Activated CD4-positive, alpha-beta T cell treated with anti-CD3 and anti-CD28 coated beads for 24 hours (primary cell): ENCODE measurements at places on chromosomes 2 and 18.

GRCh38 chr2:190722061-190722759 lies 73.3 kb downstream of the NAB1 start:
- DNase-seq: no peak

GRCh38 chr2:206635015-206635414 lies 7.3 kb upstream of the FAM237A start:
- DNase-seq: no peak

DNA sequence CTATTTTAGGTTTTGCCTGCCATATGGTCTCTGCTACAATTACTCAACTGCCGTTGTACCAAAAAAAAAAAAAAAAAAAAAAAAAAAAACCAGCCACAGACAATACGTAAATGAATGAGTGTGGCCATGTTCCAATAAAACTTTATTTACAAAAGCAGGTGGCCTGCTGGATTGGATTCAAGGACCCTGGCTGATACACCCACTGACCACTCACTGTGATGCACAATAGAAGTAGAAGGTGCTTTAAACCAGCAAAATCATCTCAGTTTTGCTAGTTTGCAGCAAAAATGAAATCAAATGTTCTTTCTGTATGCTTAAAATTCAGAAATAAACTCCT lies 137.4 kb downstream of the AKAIN1 start:
- no peak for DNase-seq

DNA sequence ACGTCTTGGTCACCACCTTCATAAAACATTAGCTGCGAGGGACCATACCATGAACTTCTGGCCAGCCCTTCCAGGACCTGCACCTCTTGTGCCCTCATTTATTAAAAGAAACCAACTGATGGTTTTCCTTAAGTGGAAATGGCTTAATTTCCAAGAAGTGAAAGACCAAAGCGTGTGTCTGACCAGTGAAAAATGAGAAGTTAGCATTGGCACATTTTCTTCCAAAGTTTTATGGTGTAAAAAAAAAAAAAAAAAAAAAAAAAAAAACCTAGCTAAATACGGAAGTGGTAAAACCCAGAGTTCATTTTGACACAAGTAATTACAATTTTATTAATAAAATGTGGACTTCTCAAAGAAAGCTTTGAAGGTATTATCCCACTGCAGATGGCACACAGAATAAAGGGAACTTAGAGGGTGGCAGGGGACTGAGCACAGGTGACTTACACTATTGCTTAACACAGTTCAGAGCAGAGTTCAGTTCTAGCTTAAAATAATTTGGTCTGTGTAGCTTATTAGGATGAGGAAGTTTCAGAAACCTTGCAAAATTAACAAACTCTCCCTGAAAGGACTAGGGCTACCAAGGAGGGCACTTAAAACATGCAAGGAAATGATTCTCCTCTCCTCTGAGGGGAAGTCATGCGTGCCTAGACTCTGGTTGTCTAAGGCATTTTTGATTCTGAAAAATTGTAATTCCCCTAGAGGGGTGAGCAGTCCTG lies 42.2 kb upstream of the EPG5 start:
- DNase-seq: no peak

GRCh38 chr2:3610881-3611505 lies 16.1 kb downstream of the COLEC11 start:
- DNase-seq: no peak

- DNase-seq: no peak
These were observed 94.4 kb downstream of the MGAT5 start for GRCh38 chr2:134348239-134348638.

DNA sequence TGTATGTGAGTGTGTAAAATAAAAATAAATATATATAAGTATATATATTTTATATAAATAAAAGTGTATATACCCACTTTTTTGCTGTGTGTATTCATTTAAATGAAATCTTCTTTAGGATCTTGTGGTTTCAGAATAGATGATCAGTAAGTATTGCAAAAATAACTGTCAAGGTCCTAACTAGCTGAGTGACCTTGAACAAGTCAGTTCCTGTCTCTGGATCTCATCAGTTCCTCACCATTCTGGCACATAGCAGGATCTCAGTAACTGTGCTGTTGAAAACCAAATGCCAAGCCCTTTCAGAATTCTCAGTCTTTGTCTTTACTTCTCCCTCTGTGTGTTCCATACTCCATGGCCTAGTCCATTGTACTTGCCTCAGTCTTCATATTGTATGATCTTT lies 115.3 kb upstream of the CXCR4 start:
- no peak for DNase-seq

GRCh38 chr2:235621736-235622135 lies 127.9 kb downstream of the AGAP1 start:
- no peak for DNase-seq

DNA sequence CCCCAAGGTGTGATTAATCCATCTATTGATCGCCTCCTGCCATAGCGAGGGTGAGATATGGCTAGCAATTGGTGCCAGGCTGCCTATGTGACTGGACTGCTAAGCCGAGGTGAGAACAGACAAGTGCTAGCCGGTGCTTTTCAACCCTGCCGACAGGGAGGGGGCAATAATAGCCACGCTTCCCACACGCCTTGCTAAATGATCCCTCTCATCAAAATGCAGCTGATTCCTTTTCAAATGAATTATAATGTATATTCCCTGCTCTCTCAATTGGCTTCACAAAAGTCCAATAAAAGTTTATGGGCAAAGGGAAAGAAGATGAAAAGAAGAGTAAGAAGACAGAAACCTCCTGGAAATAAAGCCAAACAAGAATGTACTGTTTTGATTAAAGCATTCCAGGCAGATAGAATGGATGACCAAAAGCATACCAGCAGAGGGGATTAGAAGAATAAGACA lies 235.6 kb downstream of the ICOS start:
- no peak for DNase-seq

DNA sequence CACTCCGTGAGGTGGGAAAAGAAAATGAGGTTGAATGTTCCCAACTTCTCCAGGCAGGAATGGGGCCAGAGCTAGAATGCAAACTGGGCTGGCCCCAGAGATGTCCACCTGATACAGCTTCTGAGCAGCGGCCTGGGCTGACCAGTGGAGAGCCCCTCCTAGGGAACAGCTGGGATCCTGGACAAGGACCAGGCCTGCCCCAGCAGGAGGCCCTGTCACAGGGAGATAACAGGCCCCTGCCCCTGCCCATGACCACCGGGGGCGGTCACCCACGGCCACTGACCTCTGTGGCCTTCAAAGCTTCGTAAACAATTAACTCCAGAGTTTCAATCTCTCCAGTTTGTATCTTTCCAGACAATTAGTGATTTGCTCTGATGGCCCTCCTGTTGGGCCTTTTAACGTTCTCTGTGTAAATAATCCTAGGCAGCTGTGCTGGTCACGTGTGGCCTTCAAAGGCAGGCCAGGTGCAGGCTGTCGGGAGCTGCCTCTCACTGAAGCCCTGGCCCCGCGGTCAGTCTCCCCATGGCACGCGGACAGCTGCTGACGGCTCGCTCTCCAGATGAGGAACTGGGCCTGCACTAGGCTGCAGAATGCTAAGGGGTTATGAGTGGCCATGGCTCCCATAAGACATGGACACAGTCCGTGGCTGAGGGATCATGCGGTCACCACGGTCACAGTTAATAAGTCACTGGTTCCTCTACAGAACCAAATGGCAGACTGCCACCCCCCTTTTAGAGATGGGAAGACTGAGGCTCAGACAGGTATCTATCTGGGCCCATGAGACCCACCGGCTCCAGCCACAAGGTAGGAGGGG lies 9.2 kb downstream of the HS6ST1 start:
- no peak for DNase-seq

- DNase-seq: no peak
These were observed 9.8 kb upstream of the CLIP4 start for GRCh38 chr2:29105375-29105774.

DNA sequence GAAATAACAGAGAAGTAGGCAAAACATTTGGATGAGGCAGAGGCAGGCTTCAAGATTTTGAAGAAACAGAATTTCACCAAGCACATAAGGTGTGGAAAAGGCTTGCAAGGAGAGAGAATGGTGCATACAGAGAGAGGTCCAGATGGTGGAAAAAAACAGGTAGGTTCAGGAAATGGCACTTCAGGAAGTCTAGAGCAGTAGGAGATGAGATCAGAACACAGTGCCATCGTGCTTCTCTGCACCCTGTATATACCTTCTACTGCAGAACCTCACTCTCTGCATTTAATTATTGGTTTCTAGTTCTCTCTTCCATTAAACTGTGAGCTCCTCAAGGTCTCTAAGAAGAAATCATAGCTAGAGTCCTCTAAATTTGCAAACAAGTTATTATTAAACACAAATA lies 2.4 kb downstream of the PAIP2B start:
- DNase-seq: no peak

- DNase-seq: no peak
These were observed 5.4 kb upstream of the IL1RL2 start for GRCh38 chr2:102181376-102181775.

DNA sequence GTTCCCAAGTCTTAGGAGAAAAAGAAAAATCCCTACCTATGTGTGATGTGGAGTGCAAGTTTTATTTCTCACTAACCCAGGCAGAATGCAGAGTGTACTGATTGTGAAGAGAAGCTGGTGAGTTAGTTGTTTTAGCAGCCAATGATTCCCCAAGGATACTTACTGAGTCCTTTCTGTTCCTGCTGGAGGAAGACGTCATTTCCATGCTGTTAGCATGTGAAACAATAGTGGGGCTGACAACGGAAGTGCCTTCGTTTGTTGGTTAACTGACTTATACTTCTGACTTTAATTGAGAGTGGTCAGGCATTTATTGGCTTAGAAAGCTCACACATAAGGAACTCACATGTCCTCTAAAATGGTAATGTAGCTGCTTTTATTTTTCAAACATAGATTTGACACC lies 180.6 kb downstream of the MC4R start:
- DNase-seq: no peak

GRCh38 chr18:74213429-74213828 lies 65.1 kb downstream of the TIMM21 start:
- DNase-seq: no peak

DNA sequence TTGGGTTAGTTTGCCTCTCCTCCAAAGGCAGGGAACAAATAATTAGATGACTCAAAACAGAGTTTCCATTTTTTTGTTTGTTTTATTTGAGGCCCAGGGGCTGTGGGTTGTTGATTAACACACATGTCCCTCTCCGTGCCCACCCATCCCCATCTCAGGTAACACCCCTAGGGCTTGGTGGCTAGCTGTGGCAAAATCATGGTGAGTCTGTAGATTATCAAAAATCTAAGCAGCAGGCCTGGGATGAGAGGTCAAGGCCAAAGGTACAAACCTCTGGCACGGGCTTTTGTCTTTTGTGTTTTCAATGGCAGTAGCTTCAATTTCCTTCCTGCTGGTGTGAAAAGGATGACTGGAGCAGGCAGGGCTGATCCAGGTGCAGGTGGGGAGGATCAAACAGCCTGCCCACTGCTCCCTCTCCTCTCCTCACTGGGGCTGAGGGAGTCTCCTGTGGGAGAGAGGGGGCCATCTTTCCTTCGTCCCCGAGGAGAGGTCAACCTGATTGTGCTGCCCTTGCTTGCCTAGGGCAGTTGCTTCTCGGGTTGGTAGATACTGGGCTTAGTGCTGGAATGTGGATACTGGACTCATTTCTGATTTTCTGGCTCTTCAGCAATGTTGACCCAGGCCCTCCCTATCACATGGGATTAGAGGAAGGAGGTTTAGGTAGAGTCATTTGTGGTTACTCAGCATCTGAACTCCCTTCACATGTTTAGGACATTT lies 31.9 kb upstream of the EML4 start:
- DNase-seq: no peak

- DNase-seq: no peak
These were observed 14.8 kb upstream of the PSD4 start for GRCh38 chr2:113158884-113159553.

DNA sequence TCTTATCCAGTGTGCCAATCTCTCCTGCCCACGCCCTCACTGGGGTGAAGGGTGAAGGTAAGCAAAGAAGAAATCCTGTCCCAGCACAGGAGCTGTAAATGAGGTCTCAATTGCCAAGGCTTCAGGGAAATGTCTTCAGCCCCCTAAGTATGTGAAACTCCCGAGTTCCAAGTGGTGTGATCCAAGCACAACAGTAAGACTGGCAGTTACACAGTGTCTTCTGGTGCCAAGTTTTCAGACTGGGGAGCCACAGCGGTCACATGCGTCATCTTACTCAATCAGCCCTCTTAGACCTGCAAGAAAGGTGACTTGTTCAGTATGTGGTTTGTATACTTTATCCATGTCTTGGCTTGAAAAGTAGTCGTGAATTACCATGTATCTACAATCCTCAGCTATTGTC lies 55.0 kb upstream of the SPRED2 start:
- no peak for DNase-seq

GRCh38 chr2:128284841-128285240 lies 33.8 kb downstream of the HS6ST1 start:
- DNase-seq: no peak

DNA sequence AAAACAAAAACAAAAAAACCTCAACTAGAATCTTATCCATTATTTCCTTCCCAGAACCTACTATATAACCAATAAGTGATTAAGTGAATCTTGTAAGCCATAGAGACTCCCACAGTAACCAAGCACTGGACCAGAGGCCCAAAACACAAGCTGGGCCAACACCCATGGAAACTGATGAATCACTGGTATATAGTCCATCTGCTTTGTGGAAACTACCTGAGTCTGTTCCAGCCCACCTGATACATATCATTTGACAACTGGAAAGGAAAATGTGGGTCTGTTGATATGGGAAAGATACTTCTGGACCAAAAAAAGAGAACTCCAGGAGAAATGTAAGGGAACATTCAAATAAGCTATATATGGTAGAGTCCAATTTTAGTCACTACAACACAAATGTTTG lies 252.8 kb downstream of the MREG start:
- no peak for DNase-seq

DNA sequence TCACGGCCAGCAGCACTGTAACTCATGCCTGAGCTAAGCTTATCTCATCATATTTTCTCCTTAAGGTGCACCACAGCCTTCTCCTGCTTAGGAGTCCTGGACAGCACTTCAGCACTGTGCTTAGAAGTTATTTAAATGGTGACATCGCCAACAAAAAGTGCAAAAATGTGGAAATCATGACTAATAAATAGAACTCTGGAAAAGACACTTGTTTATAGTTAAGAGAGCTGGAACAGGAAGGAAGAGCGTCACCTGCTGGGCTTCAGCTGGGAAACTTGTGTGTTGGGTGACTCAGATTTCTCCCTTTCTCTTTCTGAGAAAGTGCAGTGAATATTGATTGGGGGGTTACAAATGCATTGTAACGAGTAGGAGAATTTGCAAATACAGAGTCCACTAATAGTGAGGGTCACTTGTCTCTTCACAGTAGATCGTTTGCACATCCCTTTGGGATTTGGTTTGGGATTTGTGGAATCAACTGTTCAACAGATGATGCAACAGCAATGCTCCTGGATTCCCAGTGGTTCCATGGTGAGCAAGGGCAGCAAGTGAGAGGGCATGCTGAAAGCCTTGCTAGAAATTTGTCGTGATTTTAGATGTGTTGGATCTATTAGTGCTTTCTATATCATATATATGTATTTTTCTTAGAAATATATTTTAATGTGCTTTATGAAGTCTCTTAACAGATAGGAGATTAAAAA lies 84.2 kb downstream of the DOK6 start:
- DNase-seq: no peak

DNA sequence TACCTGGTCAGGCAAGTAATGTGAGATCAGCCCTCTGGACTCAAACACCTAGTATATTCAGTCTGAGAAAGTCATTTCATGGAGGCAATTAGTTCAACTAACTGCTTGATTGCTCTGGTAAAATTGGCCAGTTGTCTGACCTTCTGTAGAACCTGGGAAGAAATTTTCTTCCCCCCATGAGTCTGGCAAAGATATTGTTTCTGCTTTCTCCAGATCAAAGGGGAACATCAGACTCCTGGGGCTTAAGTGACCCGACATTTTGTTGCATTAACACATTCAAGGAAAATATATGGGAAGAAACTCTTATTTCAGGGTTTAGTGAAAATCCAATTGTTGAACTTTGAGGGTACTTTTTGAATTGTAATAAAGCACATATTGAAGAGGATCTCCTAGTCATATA lies 375.1 kb downstream of the SUCLG1 start:
- DNase-seq: no peak
